Thoracic aorta (tissue), 2 donors: ENCODE measurements at places on chromosomes 2 and 18. TPM values are rescaled to one million over a fixed set of nuclear protein-coding genes. Genes with fewer than 3 reads are reported as not detected.

- DNase-seq = no peak
- no peaks in the 10 kb centered on the region for H3K27me3 ChIP-seq
- H3K4me3 ChIP-seq = peak overlapping the region; percentile 35
- H3K27ac ChIP-seq = peak overlapping the region; percentile 57
- H3K4me1 ChIP-seq = peaks cover 26% of the 10 kb centered on the region
Measured at GRCh38 chr2:55965966-55966365, 42.4 kb upstream of the EFEMP1 start.

- H3K27me3 ChIP-seq = no peaks in the 10 kb centered on the region
- no peak for DNase-seq
- H3K4me1 ChIP-seq = no peaks in the 10 kb centered on the region
- H3K27ac ChIP-seq = no peak overlapping the region
Measured at GRCh38 chr18:62784338-62784965, 69.1 kb downstream of the PHLPP1 start.

DNA sequence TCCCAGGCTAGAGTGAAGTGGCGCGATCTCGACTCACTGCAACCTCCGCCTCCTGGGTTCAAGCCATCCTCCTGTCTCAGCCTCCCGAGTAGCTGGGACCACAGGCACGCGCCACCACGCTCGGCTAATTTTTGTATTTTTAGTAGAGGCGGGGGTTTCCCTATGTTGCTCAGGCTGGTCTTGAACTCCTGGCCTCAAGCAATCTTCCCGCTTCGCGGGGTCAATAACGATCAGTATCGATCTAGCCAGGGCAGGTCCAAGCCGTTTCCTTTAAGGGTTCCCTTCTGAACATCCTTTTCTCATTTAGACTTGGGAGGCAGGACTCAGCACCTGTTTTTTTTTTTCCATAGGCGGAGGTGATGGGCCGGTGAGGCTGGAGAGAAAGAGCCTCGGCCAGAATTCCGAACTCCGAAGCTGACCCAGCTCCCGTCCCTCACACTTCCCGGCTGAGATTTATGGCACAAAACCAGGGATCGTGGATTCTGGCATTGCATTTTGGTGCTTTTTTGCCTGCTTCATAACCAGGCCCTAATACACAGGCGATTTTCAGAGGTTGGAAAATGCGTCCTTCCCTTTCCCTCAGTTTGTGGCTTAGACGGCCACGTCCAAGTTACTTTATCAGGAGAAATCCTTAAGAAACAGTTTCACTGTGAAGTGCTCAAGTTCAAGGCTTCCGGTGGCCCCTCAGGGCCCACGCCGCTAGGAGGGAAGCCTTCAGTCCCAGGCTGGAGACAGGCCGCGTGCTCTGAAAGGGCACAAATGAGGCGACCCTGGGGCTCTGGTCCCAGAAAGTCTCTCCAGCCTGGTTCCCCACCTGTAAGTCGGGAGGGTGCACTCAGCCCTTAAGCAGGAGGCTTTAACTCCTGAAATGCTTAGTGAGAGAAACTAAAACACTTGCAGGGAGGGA lies 998 bp upstream of the SLC66A3 start:
- peak overlapping the region; percentile 94 for H3K27ac ChIP-seq
- peaks cover 28% of the 10 kb centered on the region for H3K4me1 ChIP-seq
- H3K4me3 ChIP-seq = peak overlapping the region; percentile 84
- no peaks in the 10 kb centered on the region for H3K36me3 ChIP-seq

GRCh38 chr2:70047451-70047850 lies 39.8 kb upstream of the PCBP1 start:
- H3K4me3 ChIP-seq = no peak overlapping the region
- H3K27ac ChIP-seq = no peak overlapping the region
- H3K4me1 ChIP-seq = no peaks in the 10 kb centered on the region
- no peak for DNase-seq
- no peaks in the 10 kb centered on the region for H3K27me3 ChIP-seq

DNA sequence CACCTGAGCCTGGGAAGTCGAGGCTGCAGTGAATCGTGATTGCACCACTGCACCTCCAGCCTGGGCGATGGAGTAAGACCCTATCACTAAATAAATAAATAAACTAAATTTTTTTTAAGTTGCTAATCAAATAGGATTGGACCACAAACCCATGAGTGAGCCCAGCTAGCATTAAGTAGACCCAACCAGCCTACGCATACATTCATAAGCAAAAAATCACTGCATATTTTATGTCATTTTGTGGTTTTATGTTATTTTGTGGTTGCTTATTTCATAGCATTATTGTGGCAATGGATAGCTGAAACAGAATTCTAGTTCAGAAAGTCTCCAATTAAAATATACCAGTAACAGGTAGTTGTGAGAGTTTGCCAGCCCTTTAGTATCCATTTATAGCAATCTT lies 29.1 kb upstream of the ZC3H15 start:
- H3K36me3 ChIP-seq = no peaks in the 10 kb centered on the region
- H3K4me1 ChIP-seq = no peaks in the 10 kb centered on the region
- no peak for DNase-seq
- no peaks in the 10 kb centered on the region for H3K27me3 ChIP-seq
- H3K27ac ChIP-seq = no peak overlapping the region

- no peaks in the 10 kb centered on the region for H3K36me3 ChIP-seq
- DNase-seq = no peak
- H3K4me1 ChIP-seq = peaks cover 12% of the 10 kb centered on the region
- peak overlapping the region; percentile 19 for H3K4me3 ChIP-seq
Measured at GRCh38 chr2:23480957-23481797, 96.2 kb downstream of the KLHL29 start.

Gene RNF152
- 30.5 TPM for total RNA-seq

Gene LTBP1
- total RNA-seq = 584 TPM

Gene EIF5B
- total RNA-seq = 44.1 TPM

Gene RIT2
- not detected for total RNA-seq

Gene TRIM43
- total RNA-seq = not detected

Gene CYRIA
- total RNA-seq = 12.5 TPM
